ENCODE measurements at places on chromosomes 12 and 14. TPM values are rescaled to one million over a fixed set of nuclear protein-coding genes. Genes with fewer than 3 reads are reported as not detected.

DNA sequence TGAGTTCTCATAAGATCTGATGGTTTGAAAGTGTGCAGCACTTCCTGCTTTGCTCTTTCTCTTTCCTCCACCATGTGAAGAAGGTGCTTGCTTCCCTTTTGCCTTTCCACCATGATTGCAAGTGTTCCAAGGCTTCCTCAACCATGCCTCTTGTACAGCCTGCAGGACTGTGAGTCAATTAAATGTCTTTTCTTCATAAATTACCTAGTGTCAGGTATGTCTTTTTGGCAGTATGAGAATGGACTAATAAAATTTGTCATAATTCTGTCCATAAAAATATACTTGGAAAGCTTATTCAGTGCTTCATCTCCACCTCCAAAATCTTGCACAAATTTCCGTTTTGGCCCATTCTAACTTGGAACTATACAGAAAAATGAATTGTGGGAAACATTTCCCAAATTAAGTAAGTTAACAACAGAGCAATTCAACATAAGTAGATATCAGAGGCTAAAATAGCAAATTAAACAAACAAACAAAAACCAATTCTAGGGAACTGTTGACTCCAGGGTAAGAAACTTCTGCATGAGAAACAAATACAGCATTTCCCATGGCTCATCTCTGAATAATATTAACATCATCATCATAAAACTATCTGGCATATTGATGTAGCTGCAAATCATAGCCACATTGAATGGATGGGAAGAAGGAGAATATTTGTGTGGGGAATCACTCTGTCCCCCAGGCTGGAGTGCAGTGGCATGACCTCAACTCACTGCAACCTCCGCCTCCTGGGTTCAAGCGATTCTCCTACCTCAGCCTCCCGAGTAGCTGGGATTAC is 459.5 kb upstream of the FAR2 start:
- DNase-seq = no peak

Gene DEPDC4
- 4.2 TPM for total RNA-seq

DNA sequence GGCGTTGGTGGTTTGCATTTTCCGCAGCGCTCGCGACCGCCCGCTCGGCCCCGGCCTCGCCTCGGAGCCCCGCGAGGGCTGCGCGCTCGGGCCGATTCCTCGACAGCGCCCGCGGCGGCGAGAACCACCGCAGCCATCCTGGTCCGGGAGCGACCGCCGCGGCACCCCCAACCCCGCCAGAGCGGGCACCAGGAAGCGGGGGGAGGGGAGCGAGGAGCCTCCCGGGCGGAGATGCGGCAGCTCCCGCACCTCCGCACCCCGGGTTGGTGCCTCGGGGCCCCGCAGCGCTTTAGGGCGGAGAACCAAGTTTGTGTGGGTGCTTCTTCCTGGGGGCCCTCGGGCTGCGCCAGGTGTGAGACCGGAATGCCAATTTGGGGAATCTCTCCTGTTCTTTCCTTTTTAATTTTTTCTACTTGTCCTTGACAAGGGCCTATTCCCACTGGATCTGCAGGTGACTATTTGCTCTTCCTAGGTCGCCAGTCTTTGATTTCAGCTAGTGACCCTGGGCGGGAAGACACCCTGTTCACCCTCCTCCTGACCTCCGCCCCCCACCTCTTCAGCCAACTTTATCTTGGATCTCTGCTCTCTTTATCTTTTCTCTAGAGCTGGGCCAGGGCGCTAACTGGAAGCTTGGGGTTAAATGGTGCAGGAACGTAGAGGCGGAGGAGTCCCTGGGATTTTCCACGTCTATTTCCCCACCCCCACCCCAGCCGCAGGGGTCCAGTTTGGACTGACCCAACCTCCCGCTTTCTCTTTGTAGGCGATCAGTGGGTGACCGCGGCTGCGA is at the start of gene SOCS2:
Gene SOCS2 (plus strand): TSS at position 751 of the 787 bp plus-strand sequence. CDS start 223 bp downstream, outside the sequence.
- DNase-seq = peak; percentile 15

GRCh38 chr12:3003357-3003992 is 44.3 kb downstream of the TEAD4 start:
- no peak for DNase-seq

DNA sequence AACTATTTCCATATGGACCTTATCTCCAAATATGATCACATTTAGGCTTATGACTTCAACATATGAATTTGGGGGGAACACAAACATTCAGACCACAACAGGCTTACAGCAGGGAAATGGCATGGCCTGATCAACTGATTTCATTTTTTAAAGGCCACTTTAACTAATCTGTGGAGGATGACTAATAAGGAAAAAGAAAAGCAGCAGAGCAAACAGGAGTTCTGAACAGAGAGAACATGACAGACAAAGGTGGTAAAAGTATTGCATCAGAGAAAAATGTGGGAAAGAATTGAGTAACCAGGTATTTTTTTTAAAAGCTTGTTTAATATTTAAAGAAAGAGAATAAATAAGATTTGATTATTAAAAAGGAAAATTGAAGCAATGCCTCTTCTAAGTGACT is 366.1 kb upstream of the TMPO start:
- DNase-seq = no peak

GRCh38 chr12:42960087-42960527 is 370.6 kb upstream of the PRICKLE1 start:
- peak; percentile 33 for DNase-seq

DNA sequence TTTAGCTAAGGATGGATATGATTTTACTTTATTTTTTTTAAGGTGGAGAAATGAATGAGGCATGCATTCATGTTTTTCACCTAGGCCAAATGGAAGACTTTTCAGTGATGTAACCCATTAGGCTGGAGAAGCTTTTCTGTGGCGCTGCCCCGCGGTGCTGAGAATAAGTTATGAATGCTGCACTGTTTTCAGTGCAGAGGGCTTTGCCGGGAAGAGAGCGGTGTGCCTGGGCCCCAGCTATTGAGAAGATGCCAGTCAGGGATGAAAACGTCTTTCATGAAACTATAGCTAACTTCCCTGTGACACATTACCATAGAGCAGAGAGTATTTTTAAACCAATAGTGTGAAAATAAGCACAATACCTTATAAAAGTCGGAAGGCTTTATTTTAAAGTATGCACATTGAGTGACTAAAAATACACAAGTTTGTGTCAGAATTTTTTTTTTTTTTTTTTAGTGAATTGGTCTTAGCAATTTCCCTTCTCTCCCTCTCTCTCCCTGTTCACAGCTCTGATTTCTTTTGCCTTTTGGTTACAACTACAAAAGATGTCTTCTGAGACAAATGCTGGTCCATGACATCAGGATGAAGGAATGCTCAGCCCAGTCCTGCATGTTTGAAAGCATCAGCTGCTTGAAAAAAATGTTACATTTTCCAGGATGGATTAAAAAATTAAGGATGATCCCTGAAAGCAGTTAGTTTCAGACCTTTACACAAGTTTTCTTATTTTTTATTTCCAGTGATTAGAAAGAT is 48.3 kb downstream of the NPAS3 start:
- peak; percentile 36 for DNase-seq
